M059J (cell line): ENCODE measurements at places on chromosomes 12 and 14.
A peak's percentile ranks its signal among the peaks of the same experiment; 100 is the strongest.

DNA sequence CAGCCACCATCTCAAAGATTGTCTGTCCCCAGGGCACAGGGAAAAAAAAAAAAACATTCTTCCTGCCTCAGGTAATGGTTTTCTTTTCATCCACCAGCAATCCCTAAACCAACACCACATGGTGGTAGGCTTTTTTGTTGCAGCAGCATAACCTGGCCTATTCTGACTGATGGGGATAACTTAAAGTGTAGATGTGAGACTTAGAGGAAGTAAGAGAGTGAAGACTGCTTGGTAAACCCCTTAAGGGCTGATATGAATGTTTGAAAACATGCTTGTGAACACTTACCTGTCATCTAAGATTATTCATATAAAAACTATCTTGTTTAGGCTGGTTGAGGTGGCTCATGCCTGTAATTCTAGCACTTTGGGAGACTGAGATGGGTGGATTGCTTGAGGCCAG, 130.2 kb upstream of the RAP1B start:
- no peak for DNase-seq

GRCh38 chr14:20388159-20388558, 25.1 kb downstream of the TEP1 start:
- DNase-seq, result no peak

GRCh38 chr14:75492832-75493591, 29.3 kb upstream of the BATF start:
- DNase-seq, result no peak

- DNase-seq, result no peak
Measured at GRCh38 chr12:82299319-82300025, 58.7 kb downstream of the CCDC59 start.

DNA sequence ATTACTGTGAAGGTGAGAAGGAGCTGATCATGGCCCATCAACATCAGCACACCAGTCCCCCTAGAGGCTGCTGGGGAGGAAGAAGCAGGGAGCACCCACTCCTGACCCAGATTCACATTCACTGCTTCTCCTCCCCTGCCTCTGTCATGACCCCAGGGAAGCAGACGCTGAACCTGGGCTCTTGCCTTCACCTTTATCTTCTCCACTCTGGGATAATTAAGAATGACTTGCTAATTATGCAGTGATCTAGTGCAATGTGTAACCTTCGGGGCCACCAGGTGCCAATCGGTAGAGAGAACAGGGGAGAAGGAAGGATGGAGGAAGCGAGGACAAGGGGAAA, 44.4 kb upstream of the IQSEC3 start:
- DNase-seq, result no peak

GRCh38 chr14:70416338-70416724, 559 bp downstream of the SYNJ2BP start:
- DNase-seq, result peak; percentile 25

DNA sequence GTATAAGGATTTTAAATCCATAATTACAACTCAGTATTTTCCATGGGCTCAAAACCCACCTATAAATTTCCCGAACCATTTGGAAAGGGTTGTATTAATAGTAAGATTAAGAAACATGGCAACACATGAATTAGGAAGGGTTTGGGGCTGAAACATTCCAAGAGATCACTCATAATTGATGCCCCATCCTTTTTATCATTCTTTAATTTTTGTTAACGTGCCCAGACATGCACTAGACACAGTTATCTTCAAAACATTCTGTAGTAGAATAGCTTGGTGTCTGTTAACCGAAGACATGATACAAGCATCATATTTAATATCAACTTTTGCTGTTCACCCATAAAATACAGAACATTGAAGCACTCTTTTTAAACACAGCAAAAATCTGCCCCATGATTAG, 106.8 kb upstream of the FRMD6 start:
- DNase-seq, result no peak

DNA sequence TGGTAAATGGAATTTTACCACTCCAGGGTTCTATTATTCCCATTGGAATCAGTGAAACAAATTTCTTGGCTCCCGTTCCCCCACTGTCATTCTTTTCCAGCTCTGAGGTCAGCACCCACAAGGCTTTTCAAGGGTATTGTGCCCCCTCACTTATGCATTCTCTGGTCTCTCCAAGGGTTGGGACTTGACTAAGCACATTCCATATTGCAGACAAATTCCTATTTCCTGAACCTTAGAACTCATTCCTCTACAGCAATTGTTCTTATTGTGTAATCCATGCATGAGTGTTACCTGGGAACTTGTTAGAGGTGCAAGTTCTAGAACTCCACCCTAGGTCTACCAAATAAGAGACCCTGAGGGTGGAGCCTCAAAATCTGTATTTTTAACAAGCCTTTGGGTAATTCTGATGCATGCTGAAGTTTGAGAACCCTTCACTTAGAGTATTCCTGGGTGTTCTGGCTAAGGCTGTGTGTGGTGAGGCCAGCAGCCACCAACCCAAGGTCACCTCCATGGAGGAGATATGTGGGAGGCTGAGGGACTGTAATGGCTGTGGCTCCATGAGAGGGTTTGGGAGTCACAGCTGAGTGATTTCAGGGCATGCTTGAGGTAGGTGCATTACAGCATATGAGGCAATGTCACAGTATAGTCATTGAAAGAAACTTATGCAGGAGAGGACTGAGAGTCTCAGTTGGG, 150.9 kb downstream of the TTC6 start:
- DNase-seq, result no peak
